ENCODE measurements at places on chromosomes 12 and 14.

GRCh38 chr12:113161415-113162016 is 12.0 kb downstream of the CFAP73 start:
- DNase-seq = no peak

GRCh38 chr12:74328623-74329022 is 209.0 kb upstream of the ATXN7L3B start:
- no peak for DNase-seq

DNA sequence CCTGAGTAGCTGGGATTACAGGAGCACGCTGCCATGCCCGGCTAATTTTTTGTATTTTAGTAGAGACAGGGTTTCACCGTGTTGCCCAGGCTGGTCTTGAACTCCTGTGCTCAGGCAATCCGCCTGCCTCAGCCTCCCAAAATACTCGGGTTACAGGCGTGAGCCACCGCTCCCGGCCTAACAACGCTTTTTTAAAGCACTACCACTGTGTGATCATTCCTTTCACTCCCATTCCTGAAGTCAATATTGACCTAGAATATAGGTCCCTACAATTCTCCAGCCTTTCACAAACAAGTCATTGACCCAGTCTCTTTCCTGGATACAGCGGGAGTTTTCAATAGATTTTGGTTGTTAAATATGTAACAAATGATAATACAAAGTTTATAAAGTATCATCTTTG is 62.8 kb downstream of the KIF21A start:
- DNase-seq = no peak

DNA sequence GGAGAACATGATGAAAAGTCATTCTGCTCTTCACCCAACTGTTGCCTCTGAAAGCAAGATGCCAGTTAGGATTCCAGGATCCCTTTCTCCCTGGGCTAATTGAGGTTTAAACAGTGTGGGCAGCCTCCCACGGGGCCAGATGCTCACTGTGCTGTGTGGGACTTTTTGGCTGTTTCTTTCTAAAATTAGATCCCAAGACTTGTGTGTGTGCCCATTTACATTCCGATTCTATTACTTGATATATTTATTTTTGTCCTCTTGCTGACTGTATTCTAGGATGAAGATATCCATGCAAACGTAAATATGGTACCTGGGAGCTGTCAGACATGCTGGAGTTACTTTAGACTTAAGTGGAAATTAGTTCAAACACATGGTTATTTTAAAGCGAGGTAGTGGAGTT is 6.2 kb downstream of the IFT43 start:
- no peak for DNase-seq

- DNase-seq = no peak
Observed at GRCh38 chr12:27332407-27332713, 276 bp upstream of the BMAL2 start.

- no peak for DNase-seq
Observed at GRCh38 chr14:72615451-72616121, 278.3 kb downstream of the DPF3 start.

GRCh38 chr12:102652645-102653313 is 172.4 kb upstream of the IGF1 start:
- no peak for DNase-seq

GRCh38 chr12:69002969-69003368 is 70.0 kb upstream of the CPM start:
- no peak for DNase-seq

GRCh38 chr14:74409441-74409840 is 16.6 kb downstream of the SYNDIG1L start:
- DNase-seq = no peak

DNA sequence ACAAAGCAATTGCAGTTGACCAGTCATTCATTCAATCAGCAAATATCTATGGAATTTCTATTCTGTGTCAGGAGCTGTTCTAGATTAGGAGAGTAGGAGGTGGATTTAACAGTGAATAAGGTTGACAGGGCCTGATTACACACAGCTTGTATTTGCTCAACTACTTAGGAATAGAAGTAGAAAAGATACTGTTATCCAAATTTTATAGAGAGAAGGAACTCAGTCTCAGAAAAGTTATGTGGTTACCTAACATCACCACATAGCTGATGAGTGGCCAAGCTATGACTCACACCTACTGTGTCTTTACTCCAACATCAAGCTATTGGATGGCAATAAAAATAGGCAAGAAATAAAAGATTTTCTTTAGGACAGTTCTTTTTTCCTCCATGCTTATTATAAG is 374.8 kb downstream of the RMST start:
- DNase-seq = no peak

DNA sequence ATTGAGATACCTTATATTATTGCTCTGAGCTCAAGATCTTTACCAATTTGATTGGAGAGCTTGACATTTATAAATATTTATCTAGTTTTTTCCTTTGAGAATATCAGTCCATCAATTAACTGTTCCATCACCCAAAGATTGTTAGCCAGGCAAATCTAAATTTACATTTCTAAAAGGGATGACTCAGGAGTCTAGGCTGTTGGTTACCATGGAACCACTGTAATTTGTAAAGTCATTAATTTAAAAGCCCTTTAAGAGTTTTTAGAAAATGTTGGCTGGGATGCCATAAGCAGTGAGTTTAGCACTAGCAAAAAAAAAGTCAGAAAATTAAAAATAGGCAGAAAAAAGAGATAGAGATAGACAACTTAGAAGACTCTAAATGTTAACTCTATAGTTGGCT is 19.5 kb upstream of the SERPINA1 start:
- no peak for DNase-seq

DNA sequence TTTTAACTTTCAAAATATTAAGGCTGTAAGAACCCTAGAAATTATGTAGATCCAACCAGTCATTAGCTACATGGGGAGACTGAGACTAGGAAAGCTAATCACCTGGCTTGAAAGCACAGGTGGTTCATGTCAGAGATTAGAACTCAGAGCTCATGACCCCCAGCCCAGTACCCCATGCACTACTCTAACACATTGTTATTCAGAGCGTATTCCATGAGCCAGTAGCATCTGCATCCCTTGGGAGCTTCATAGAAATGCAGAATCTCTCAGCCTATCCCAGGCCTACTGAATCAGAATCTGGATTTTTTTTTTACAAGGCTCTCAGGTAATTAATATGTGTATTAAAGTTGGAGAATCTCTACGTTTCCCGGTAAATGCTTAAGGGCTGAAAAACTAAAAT is 161.7 kb downstream of the BTG1 start:
- DNase-seq = no peak

GRCh38 chr14:85867450-85867849 is 337.5 kb downstream of the FLRT2 start:
- DNase-seq = peak; percentile 3

- no peak for DNase-seq
Observed at GRCh38 chr14:36167431-36167830, 9.1 kb downstream of the PTCSC3 start.

DNA sequence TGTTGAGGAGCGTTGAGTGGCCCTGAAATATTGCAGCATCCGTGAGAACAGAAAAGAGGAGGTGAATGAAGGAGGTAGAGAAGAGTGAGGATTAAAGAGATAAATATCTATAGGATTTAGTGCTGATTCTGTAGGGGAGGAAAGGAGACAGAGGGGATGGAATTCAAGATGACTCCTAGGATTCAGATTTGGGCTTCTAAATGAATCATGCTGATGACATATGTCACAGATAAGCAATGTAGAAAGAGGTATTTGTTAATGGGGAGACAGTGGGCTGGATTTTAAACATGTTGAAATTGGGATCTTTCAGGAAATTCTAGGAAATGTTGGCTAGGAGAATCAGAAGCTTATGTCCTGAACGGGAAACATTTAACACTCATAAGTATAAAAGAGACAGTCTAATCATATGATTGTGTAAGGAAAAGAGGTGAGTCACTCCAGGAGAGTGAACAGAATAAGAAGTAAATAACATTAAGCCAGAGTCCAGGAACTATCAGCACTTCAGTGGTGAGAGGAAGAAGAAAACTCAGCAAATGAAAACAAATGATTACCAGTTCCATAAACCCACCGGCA is 58.1 kb upstream of the DIO2 start:
- DNase-seq = no peak

- no peak for DNase-seq
Observed at GRCh38 chr12:43812057-43812456, 5.9 kb upstream of the TWF1 start.

DNA sequence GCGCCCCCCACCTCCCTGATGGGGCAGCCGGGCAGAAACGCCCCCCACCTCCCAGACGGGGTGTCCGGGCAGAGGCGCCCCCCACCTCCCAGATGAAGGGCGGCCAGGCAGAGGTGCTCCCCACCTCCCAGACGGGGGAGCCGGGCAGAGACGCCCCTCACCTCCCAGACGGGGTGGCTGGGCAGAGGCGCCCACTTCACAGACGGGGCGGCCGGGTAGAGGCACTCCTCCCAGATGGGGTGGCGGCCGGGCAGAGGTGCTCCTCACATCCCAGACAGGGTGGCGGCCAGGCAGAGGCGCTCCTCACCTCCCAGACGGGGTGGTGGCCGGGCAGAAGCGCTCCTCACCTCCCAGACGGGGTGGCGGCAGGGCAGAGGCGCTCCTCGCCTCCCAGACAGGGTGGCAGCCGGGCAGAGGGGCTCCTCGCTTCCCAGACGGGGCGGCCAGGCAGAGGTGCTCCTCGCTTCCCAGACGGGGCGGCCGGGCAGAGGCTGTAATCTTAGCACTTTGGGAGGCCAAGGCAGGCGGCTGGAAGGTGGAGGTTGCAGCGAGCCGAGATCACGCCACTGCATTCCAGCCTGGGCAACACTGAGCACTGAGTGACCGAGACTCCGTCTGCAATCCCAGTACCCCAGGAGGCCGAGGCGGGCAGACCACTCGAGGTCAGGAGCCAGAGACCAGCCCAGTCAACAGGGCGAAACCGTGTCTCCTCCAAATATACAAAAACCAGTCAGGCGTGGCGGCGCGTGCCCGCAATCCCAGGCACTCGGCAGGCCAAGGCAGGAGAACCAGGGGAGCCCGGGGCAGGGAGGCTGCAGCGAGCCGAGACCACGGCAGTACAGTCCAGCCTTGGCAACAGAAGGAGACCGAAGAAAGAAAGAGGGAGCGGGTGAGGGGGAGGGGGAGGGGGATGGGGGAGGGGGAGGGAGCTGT is 12.9 kb upstream of the PXN start:
- DNase-seq = no peak

DNA sequence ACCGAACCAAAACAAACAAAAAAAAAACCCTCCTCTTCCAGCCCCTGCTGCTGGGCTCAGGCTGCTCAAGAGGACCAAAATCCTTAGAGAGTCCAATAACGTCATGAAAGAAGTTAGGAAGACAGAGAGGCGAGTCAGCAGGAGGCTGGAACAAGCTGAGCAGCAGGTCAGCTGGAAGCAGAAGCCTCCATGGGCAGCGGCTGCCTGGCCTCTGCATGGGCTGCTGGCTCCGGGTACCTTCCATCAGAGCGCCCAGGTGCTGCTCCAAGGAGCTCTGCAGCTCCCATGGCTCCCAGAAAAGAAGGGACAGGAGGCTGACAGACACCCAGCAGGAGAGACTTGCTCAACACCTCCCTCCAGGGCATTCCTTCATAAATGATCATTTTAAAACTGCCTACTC is 3.2 kb upstream of the KRT2 start:
- no peak for DNase-seq

- no peak for DNase-seq
Observed at GRCh38 chr14:78153064-78153341, 17.2 kb upstream of the NRXN3 start.

DNA sequence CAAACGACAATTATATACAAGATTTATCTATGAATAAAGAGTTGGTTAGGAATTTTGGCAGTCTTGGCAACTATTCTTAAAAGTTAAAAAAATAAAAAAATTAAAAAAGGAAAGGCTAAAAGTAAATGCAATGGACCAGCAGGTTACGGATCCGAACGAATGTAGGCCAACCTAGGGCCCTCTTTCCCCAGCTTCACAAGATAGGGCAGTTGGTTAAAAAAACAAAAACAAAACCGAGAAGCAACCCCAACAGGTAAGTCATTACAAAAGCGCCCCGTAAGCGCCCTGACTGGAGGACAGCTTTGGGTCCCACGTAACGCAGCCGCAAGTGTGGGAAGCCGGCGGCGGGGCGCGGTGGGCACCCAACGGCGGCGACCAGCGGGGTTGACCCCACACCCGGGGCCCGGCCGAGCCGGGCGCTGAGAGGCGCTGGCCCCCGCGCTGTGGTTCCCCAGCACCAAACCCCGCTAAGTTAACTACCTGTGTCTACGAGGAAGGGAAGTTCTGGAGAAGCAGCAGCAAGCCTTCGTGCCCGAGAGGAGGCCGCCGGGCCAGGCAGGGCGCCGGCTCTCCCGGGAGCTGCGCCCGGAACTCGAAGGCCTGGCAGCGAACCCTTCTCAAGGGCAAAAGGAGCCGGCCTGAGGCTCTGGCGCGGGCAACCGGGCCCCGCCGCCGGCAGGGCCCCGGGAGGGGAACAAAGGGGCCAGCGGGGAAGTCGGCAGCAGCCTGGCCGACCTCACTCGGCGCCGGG is 882 bp downstream of the HECTD1 start:
- DNase-seq = peak; percentile 17

DNA sequence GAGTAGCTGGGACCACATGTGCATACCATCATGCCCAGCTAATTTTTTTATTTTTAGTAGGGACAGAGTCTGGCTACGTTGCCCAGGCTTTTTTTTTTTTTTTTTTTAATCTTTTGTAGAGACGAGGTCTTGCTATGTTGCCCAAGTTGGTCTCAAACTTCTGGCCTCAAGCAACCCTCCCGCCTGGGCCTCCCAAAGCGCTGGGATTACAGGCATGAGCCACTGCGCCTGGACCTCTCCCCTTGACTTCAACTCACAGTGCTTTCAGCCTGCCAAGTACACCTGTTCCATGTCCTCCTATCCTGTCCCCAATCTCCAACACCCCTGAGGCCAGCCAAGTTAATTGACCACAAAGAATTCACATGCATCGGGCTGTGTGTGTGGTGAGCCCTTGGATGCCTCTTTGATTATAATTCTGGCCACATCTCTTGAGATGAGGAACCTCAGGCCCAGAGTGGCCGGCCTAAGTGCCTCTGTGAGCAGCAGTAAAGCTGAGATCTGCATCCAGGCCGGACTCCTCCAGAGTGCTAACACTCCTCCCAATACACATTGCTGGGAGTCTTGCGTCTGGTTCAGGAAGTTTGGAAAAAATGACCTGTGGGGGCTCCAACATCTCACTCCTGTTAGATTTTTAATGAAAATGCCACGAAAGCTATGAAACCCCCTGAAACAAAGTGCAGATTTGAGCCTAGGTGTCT is 6.8 kb downstream of the RAB35 start:
- DNase-seq = no peak

DNA sequence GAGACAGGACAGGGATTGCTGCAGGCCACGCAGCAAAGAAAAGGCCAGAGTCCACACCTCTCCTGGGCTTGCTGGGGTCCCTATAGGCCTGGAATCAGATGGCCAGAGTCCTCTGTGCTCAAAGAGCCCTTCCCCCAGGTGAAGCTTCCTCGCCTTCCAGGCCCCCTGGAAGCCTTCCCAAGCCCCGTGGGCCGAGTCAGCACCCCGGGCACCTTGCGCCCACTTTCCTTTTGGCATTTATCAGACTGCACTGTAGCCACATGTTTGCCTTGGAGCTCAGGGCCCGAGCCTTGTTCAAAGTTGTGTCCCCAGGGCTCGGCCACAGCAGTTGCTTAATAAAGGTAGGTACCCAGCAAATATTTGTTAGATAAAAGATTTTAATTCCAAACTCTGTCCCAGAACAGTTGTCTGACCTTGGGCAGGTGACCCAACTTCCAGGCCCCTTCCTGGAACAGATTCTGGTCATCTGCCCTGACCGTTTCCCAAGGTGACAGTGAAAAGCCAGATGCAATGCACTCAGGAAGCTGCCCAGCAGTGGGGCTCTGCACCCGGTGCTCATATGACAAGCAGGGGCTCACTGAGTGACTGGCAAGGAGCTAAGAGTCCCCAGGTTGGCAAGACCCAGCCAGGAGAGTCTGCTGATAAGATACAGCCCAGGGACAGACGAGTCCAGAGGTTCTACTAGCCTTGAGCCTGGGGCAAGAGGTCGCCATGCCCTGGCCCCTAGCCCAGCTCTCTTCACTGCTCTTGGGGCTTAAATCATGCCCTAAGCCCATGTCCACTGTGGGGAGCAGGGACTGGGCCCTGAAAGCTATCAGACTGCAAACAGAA is 81.2 kb downstream of the PITPNM2 start:
- no peak for DNase-seq
